ENCODE measurements at places on chromosomes 3 and 15.

DNA sequence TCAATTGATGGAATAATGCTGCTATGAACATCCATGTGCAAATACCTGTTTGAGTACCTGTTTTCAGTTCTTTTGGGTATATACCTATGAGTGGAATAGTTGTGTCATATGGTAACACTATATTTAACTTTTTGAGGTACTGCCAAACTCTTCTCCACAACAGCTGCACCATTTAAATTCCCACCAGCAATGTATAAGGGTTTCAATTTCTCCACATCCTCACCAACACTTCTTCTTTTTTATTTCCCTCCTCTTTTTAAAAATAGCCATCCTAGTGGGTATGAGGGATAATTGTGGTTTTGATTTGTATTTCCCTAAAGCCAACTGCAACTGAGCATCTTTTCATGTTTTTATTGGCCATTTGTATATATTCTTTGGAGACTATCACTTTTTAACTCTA is 31.3 kb upstream of the ARHGEF3 start:
- no peak for DNase-seq

DNA sequence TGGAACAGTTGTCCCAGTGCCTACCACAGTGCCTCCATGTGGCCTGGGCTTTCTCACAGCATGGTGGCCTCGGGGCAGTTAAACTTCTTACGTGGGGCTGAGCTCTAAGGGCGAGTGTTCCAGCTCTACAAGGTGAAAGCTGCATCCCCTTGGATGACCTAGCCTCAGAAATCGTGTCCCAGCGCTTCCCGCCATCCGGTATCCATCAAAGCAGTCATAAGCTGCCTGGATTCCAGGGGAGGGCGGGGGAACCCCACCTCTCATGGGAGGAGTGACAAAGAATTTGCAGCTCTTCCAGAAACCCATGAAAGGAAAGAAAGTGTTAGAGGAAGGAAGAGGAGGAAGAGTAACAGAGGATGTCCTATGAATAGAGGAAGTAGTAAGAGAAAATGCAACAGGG is 45.8 kb upstream of the CCDC174 start:
- DNase-seq: no peak

DNA sequence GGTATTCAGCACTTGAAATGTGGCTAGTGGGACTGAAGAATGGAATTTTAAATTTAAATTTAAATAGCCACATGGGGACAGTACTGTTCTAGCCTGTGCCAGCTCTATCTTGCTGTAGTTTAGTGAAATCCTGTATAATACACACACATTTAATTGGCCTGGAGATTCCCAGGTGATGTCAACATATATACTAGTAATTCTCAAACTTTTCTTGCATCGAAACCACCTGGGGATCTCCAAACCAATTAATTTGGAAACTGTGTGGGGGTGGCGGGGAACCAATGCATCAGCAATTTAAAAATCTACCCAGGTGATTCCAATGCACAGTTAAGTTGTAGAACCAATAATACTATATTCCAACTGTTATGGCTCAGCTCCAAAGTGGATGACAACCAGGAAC is 228.9 kb upstream of the MRPL3 start:
- no peak for DNase-seq

- no peak for DNase-seq
These were observed 16.7 kb upstream of the SECISBP2L start for GRCh38 chr15:49062900-49063299.

DNA sequence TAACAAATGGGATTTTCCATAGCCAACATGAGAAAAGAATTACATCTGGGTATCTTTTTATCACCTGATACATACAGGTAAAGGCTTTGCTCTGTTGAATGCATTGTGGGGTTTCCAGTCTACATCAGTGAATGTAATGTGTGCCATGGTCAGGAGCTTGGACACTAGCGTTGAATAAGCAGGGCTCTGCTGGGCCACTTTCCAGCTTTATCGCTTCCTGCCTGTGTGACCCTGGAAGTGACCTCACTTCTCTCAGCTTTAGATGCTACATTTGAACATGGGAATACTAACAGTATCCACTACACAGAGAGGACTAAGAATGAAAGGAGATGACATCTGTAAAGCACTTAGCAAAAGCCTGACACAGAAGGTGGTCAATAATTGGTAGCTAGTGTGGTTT is 40.1 kb downstream of the TTC23 start:
- DNase-seq: no peak

DNA sequence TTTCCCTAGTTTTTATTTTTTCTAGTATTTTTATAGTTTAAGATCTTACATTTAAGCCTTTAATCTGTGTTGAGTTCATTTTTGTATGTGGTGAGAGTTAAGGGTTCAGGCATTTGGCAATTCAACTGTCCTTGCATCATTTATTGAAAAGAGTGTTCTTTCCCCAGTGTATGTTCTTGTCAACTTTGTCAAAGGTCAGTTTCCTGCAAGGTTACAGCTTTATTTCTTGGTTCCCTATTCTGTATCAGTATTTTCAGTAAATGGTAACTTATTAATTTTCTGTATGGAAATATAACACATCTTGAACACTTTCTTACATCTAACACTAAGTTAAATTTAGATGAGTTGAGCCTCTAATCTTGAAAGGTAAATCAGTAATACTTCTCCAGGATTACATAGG is 1770.1 kb downstream of the OTOL1 start:
- no peak for DNase-seq

DNA sequence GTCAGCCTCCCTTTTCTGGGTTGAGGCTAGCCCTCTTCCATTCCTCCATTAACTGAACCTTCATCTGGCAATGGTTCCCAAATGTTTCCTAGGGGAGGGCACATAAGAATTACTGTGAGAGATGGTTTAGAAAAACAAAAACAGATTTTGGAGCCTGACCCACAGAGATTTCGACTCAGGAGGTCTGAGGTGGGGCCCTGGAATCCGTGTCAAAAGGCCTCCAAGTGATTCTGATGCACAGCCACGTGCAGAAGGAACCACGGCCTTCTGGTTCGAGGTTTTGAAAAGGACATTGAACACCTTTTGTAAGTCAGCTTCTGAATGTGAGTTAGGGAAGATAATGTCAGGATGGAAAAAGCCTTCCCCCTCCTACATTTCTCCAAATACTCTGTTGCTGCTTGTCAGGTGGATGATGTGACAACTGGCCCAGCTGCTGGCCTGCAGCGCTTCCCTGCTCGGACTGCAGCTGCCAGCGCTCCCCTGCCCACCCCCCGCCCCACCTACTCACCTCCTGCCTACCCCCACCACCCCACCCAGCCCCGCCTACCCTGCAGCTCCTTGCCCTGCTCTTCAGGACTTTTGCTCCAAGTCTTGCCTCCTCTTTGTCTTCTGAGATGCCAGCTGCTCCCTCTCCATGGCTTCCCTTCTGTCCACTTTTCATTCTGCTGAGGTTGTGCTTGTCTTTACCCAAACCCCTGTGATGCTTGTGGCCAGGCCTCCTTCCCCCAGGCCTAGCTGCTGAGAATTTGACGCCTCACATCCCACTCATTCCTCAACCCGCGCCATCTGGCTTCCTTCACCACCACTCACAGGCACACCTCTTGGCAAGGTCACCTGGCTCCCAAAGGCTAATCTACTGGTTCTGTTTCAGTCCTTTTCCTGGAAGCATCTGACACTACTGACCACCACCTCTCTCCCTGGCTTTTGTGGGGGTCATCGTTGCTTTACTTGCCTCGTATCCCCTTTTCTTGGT is 6.6 kb downstream of the EHD4 start:
- DNase-seq: no peak

GRCh38 chr3:186383026-186383993 is 21.3 kb upstream of the DGKG start:
- DNase-seq: no peak

- no peak for DNase-seq
These were observed 38.6 kb downstream of the EHD4 start for GRCh38 chr15:41933771-41934170.

DNA sequence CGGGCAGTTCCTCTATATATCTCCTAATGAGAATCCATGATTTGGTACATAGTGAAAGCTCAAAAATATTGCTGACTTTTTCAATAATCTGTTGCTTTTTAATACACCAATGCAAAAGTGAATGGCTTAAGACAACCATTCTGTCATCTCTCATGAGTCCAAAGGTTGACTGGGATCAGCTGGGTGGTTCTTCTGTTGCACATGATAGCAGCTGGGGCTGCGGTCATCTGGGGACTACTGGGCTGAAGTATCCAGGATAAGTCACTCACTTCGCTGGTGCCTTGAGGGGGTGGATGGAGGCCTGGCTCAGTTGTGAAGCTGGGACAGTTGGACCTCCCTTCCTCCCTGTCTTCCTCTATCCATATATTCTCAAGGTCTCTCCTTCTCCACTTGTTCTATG is 53.7 kb downstream of the NOX5 start:
- no peak for DNase-seq

- DNase-seq: no peak
These were observed 323.4 kb downstream of the CHST2 start for GRCh38 chr3:143442814-143443447.

DNA sequence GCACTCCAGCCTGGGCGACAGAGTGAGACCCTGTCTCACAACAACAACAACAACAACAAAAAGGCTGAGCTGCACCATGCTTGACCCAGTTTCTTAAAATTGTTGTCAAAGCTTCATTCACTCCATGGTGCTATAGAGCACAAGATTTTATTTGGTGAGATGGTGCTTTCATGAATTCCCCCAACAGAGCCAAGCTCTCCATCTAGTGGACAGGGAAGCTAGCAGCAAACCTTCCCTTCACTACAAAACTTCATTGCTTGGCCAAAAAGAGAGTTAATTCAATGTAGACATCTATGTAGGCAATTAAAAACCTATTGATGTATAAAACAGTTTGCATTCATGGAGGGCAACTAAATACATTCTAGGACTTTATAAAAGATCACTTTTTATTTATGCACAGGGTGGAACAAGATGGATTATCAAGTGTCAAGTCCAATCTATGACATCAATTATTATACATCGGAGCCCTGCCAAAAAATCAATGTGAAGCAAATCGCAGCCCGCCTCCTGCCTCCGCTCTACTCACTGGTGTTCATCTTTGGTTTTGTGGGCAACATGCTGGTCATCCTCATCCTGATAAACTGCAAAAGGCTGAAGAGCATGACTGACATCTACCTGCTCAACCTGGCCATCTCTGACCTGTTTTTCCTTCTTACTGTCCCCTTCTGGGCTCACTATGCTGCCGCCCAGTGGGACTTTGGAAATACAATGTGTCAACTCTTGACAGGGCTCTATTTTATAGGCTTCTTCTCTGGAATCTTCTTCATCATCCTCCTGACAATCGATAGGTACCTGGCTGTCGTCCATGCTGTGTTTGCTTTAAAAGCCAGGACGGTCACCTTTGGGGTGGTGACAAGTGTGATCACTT is 2.0 kb downstream of the CCR5 start:
- DNase-seq: no peak

DNA sequence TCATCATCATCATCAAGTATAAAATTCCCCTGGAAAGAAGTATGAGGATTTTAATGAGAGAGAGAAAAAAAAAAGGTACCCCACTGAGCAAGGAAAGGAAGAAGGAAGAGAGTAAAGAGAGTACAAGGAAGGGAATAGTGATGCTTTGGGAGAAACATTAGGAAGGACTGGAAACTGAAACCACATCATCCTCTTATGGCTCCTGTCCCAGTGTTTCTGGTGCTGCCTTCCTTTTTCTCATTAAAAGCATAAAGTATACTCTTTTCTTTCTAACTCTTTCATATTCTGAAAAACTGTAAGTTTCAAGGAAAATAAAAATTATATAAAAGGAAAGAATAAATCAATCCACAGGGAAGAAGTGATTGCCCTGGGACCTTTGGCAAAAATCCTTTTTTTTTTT is 616.4 kb upstream of the CBLB start:
- DNase-seq: no peak

GRCh38 chr15:101328001-101328400 is 33.0 kb upstream of the SNRPA1 start:
- DNase-seq: no peak

DNA sequence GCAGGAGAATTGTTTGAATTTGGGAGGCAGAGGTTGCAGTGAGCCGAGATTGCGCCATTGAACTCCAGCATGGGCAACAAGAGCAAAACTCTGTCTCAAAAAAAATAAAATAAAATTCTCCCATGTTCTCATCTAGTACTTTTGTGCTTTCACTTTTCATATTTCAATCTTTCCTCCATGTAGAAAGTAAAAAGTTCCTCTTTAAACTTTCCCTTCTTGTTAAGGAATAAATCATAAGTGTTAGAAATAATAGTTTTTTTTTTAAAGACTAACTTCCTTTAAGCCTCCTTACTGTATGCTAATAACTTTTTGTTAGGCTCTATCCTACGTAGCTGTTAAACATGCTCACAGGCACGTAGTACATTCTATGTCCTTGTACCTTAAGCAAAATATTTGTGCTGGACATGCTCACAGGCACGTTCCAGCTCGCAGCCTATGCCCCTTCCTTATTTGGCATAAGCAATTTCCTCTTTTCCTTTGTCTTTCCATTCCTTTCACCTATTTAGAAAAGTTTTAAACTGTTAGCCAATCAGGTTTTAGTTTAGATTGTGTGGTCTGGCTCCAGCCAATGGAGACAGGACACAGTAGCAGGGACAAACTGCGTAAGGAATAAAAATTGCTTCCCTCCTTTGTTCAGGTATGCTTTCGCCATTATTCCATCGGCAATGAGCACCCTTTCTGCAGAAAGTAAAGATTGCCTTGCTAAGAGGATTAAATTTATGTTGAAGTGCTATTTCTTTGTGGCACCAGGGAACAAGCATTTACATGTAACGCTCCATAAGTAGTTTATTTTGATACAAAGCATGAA is 38.9 kb upstream of the PIK3CB start:
- no peak for DNase-seq

GRCh38 chr3:174168026-174168425 is 691.1 kb upstream of the NAALADL2 start:
- no peak for DNase-seq

GRCh38 chr3:24135280-24135679 is 190.2 kb downstream of the NR1D2 start:
- DNase-seq: no peak

- no peak for DNase-seq
These were observed 103.3 kb downstream of the TPRA1 start for GRCh38 chr3:127487196-127487595.

GRCh38 chr3:104198131-104198530 is 1168.6 kb upstream of the ALCAM start:
- no peak for DNase-seq

Data from CD8-positive, alpha-beta memory T cell (primary cell).